ENCODE measurements at places on chromosomes 1 and 21.

DNA sequence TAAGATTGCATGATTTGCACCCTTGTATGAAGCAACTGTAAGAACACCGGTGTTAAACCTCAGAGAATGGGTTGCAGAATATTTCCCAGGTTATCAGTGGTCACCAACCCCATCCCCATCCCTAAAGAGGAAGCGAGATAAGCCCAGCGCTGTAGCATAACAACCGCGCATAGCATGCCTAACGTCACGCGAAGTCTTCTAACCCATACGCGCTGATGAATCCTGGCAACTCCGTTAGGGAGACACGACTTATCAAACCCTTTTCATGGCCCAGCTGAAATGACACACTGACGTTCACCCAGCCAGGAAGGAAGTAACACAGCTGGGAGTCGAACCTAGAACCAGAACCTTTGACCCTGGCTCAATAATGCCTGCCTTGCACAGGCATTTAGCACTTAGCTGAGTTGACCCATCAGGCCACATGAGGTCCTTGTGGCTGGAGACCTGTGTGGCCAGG, 24.2 kb downstream of the TMEM51 start:
- no peak for DNase-seq

DNA sequence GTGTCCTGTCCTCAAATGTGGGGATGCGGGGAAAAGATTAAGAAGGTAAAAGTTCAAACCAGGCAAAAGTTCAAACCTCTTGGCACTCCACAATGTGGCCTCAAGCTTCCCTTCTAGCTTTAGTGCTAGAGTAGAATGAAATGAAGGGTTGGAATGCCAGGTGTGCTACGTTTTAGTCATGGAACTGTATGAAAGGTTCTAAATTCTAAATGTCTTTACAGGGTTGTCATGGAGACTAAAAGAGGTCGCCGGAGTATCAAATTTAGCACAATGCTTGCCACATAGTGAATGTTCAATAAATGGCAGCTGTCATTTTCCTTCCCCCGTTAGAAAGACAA, 57.2 kb upstream of the LRRC8D start:
- no peak for DNase-seq

- no peak for DNase-seq
These were observed 69.9 kb downstream of the TOMM20 start for GRCh38 chr1:235058695-235059094.

DNA sequence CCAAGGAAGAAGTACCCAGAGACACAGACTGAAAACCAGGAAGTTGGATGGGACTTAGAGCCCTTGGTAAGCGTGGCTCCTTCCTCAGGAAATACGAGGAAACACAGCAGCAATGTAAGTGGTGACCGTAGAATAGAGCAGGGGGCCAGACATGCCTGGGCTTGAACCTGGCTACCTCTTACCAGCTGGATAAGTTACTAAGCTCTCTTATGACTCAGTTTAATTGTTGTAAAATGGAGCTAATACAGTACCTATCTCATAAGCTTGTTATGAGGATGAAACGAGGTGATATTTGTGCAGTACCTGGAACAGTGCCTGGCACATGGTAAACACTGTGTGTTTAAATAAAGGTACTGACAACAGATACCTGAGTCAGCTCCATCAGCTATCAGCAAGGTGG, 19.2 kb downstream of the EBNA1BP2 start:
- no peak for DNase-seq

GRCh38 chr1:3630161-3630611, 5.4 kb downstream of the TPRG1L start:
- DNase-seq: no peak

DNA sequence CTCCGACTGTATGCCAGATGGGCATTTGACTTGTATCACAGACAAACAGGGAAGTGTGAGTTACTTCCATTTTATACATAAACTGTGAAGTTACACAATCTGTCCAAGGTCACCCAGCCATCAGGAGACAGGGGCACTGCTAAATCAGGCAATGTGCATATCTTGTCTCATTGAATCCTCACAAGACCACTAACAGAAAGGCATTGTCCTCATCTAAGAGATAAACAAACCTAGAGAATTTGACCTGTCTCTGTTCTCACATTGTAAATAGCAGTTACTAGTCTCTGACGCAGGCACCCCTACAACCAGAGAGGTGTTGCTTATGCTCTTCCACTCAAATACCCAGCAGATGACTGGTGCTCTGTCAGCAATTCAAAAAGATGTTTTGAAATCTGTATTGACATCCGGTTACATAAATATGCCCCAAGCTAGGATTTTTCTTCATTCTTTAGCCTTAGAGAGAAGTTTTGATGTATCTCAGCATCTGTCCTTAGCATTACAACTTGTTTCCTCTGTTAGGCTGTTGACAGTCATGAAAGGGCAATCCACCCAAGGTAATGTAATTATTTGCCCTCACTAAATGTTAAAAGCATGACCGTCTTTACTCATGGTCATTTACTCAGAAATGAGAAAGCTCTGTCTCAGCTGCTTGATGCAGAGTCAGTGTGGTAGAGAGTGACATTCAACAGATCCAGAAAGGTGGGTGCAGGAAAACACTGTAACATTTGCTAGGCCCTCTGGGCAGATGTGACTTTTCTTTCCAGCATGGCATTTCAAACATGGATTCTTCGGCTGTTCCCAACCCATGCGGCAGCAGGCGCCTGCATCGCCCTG, 51.9 kb upstream of the ZNF326 start:
- DNase-seq: peak; percentile 36

GRCh38 chr1:24540051-24540905, 15.6 kb upstream of the NCMAP start:
- no peak for DNase-seq

- no peak for DNase-seq
These were observed 29.9 kb downstream of the MAP10 start for GRCh38 chr1:232835166-232835565.

GRCh38 chr1:11842154-11843041, 5.2 kb downstream of the NPPA start:
- peak; percentile 83 for DNase-seq

- no peak for DNase-seq
These were observed 7.1 kb downstream of the C1orf226 start for GRCh38 chr1:162388615-162389014.

- no peak for DNase-seq
These were observed 27.0 kb upstream of the PRELP start for GRCh38 chr1:203448521-203449061.

DNA sequence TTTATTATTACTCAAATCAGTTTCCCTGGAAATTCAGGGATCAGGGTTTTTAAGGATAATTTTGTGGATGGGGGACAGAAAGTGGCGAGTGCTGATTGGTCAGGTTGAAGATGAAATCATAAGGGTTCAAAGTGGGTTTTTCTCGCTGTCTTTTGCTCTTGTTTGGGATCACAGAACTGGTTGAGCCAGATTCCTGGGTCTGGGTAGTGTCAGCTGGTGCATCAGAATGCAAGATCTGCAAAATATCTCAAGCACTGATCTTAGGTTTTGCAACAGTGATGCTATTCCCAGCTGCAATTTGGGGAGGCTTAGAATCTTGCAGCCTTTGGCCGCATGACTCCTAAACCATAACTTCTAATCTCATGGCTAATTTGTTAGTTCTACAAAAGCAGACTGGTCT, 9.3 kb downstream of the CHI3L2 start:
- DNase-seq: no peak

DNA sequence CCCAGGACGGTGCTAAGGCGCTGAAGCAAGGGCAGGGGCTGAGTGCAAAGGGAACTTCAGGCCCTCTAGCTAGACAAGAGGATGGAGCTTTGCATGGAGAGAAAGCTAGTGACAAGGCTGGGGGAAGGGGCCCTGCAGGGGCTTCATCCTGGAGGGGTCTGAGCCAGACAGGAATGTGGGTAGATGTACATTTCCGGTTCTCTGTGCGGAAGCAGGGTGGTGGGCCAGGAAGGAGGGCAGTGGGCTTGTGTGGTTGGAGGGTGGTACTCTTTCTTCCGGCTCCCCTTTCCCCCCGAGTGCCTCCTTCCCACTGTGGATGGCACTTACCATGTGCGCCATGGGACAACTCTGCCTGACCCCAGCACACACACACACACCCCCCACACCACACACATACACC, 1.5 kb downstream of the KISS1 start:
- DNase-seq: no peak

GRCh38 chr21:18760247-18760646, 356.7 kb upstream of the TMPRSS15 start:
- DNase-seq: no peak

DNA sequence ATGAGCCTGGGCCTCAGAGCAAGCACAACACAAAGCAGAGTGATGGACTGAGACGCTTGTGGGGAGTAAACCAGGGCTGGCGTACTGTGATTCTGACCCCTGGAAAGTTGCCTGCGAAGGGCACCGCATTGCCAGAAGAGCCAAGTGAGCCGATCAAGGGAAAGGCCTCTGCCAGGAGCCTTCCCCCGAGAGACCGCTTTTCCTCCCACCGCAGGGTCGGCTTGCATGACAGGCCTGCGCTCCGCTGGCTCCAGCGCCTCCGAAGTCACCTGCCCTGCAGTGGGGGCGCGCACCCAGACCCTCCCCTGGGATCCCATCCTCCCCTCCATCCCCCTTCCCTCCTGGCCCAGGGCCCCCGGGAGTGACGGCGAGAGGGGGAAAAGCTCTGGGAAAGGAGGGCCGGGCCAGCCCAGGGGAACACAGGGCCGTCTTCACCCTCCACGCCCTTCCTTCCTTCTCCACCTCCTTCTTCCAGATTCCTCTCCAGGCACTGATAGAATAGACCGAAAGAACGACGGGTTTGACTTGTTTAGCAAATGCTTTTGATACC, 165.0 kb downstream of the TRIM33 start:
- DNase-seq: peak; percentile 6

GRCh38 chr1:215895276-215895675, 328.2 kb downstream of the KCTD3 start:
- DNase-seq: no peak

DNA sequence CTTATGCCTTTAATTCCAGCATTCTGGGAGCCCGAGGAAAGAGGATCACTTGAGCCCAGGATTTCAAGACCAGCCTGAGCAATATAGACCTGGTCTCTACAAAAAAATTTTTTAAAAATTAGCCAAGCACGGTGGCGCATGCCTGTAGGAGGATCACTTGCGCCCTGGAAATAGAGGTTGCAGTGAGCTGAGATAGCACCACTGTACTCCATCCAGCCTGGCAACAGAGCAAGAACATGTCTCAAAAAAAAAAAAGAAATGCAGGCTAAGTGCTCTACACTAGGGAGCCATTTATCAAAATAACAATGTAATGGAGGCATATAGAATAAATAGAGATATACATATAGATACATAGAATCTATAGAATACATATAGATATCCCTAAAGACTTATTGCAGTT, 23.3 kb downstream of the CEPT1 start:
- no peak for DNase-seq

DNA sequence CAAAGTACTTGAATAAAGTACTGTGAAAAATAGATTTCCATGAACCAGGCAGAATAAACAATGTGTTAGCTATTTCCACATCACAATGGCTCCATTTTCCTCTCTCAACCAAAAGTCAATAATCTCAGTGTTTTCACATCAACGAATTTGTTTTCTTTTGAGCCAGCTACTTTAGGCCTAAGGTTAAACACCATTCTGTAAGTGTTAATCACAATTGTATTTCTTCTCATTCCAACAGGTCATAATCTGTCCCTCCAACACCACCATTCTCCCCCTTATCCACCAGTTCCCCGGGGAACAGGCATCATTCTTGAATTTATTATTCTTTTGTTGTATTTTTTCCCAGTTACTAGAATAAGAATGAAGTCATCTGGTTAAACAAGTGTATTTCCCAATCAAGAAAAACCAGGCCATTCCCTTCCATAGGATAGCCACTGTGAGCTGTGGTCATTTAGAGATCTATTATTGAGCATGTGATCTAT, 66.2 kb upstream of the PALMD start:
- peak; percentile 4 for DNase-seq

DNA sequence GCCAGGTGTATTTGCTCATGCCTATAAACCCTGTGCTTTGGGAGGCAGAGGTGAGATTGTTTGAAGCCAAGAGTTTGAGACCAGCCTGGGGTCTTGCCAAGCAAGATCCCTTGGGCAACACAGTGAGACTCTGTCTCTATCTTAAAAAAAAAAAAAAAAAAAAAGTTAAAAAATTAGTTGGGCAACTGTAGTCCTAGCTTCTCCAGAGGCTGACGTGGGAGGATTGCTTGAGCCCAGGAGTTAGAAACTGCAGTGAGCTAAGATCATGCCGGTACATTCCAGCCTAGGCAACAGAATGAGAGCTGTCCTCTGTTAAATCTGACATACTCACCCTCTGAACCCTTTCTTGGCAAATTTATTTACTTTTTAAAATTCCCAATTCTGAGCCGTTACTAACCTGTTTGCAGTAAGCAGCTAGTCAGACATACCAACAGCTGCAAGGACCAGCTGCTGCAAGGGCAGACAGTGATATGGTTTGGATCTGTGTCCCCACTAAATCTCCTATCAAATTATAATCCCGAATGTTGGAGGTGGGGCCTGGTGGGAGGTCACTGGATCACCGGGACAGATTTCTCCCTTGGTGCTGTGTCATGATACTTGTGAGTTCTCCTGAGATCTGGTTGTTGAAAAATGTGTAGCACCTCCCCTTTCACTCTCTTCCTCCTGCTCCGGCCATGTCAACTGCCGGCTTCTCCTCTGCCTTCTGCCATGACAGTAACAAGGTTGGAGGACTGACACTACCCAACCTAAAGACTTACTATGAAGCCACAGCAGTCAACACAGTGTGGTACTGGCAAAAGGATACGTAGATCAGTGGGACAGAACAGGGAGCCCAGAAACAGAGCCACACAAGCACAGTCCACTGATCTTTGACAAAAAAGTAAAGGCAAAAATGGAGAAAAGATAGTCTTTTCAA, 10.6 kb downstream of the PARP1 start:
- DNase-seq: no peak

DNA sequence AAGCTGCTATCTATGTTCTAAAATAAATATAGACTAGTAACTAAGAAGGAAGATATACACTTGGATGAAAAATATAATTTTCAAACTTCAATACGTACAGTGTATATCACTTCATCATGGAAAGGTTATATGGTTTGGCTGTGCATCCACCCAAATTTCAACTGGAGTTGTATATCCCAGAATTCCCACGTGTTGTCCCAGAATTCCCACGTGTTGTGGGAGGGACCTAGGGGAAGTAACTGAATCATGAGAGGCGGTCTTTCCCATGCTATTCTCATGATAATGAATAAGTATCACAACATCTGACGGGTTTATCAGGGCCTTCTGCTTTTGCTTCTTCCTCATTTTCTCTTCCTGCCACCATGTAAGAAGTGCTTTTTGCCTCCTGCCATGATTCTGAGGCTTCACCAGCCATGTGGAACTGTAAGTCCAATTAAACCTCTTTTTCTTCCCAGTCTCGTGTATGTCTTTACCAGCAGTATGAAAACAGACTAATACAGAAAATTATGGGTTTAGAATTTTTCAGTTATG, 10.7 kb downstream of the NEGR1 start:
- DNase-seq: no peak
